ENCODE measurements at places on chromosomes 16 and 17. TPM values are rescaled to one million over a fixed set of nuclear protein-coding genes. Genes with fewer than 3 reads are reported as not detected.

Gene DCXR
- total RNA-seq = 71.0 TPM

Gene HSF5
- total RNA-seq = not detected

Gene GCSH
- total RNA-seq = 19.2 TPM

Gene OR3A2
- not detected for total RNA-seq

Gene METTL26
- 69.8 TPM for total RNA-seq

Gene CRHR1
- total RNA-seq = not detected

Gene TM4SF5
- not detected for total RNA-seq

Gene CCL15
- total RNA-seq = not detected

Gene ZNF23
- total RNA-seq = 7.6 TPM

Gene KRTAP9-2
- not detected for total RNA-seq

Gene ZNF750
- not detected for total RNA-seq

Gene NPIPA7
- 5.9 TPM for total RNA-seq

Gene CDK5R1
- 1.8 TPM for total RNA-seq

DNA sequence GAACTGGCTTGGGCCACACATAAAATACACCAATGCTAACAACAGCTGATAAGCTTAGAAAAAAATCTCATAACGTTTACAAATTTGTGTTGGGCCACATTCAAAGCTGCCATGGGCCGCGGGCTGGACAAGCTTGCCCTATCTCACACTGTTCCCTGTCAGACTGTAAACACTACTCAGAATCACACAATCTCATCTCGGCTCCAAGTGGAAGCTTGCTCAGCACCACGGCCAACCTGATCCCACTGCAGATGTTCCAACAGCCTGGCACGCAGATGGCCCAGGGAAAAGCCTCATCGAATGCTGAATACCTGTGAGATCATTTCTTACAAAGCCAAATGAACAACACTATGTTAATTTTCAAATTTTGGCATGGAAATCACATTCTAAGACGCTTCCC is 125.8 kb downstream of the ANKRD11 start:
- peak overlapping the region; percentile 69 for H3K27ac ChIP-seq
- H3K4me1 ChIP-seq = peaks cover 75% of the 10 kb centered on the region
- H3K36me3 ChIP-seq = peaks cover 4% of the 10 kb centered on the region
- DNase-seq = no peak
- H3K27me3 ChIP-seq = no peaks in the 10 kb centered on the region
- H3K4me3 ChIP-seq = no peak overlapping the region

- DNase-seq = no peak
- no peaks in the 10 kb centered on the region for H3K27me3 ChIP-seq
- no peak overlapping the region for H3K4me3 ChIP-seq
- H3K4me1 ChIP-seq = peaks cover 82% of the 10 kb centered on the region
Measured at GRCh38 chr17:83199500-83200201, 120.2 kb downstream of the METRNL start.

DNA sequence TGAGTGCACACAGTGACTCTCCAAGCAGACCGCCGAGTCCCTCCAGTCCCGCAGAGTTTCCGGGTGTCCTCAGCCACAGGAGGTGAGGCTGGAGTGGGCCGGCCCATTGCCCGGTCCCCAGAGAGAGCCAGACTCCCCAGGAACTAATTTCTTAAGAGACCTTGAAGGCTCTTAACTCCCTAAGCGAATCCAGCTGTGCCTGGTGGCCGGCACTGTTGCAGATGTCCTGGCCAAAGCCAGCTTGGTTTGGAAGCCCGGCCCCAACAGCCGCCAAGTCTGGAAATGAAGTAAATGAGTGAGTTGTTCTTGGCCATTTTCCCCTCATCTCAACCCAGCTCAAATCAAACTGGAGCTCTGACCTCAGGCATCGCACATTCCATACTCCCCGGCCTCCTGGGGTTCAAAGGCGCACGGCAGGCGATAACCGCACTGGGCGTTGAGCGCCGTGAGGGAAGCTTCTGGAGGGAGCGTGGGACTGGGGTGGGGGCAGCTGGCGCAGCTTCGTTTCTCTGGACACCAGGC is 42.0 kb downstream of the CMIP start:
- peaks cover 43% of the 10 kb centered on the region for H3K4me1 ChIP-seq
- peaks cover 4% of the 10 kb centered on the region for H3K36me3 ChIP-seq
- DNase-seq = no peak
- H3K4me3 ChIP-seq = no peak overlapping the region
- peak overlapping the region; percentile 50 for H3K27ac ChIP-seq

- H3K4me3 ChIP-seq = no peak overlapping the region
- H3K36me3 ChIP-seq = no peaks in the 10 kb centered on the region
- no peak overlapping the region for H3K27ac ChIP-seq
- H3K4me1 ChIP-seq = peaks cover 55% of the 10 kb centered on the region
Measured at GRCh38 chr17:64256913-64257807, 5.9 kb downstream of the TEX2 start.

DNA sequence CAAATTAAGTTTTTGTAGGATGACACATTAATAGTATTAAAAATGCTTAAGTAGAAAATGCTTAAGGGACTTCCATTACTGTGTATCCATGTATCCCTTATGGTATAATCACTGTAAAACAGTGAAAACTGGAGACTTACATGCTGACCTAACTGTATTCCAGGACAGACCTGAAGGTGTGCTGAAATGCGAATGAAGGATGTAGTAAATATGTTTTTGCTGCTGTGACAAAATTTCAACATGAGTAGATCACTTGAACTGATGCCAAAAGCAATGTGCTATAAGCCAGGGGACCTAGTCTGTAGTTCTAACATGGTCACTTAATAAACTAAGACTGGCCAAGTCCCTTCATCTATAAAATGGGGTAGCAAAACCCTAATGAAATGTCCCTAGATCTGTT is 142.0 kb upstream of the CORO6 start:
- H3K4me1 ChIP-seq = peaks cover 20% of the 10 kb centered on the region
- no peaks in the 10 kb centered on the region for H3K27me3 ChIP-seq
- H3K36me3 ChIP-seq = no peaks in the 10 kb centered on the region
- DNase-seq = no peak

GRCh38 chr17:63150994-63151464 is 185.0 kb downstream of the TANC2 start:
- peaks cover 50% of the 10 kb centered on the region for H3K4me1 ChIP-seq
- no peaks in the 10 kb centered on the region for H3K27me3 ChIP-seq
- no peak for DNase-seq
- peak overlapping the region; percentile 99 for H3K27ac ChIP-seq
- peak overlapping the region; percentile 74 for H3K4me3 ChIP-seq
- peaks cover under 1% of the 10 kb centered on the region for H3K36me3 ChIP-seq

DNA sequence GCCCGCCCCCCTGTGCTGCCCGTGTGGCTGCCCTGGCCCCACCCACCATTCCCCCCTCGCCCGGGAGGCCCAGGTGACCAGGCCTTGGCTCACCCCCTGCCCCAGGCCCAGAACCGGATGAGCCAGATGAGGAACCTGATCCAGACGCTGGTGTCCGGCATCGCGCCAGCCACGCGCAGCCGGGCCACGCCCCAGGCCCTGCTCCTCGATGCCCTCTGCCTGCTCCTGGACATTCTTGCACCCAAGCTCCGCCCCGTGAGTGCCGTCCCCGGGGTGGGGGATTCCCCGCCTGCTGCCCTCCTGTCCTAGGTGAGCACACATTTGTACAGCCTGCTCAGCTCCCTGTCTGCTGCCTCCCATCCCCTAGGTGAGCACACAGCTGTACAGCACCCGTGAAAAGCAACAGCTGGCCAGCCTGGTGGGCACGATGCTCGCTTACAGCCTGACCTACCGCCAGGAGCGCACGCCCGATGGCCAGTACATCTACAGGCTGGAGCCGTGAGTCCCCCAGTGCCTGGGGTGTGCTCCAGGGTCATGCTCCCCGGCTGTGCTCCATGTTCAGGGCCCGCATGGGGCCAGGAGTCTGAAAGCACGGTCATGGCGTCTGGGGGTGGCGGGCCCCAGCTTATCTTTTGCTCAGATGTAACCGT is 4.8 kb downstream of the GNG13 start:
- no peak for DNase-seq
- no peak overlapping the region for H3K4me3 ChIP-seq
- H3K27me3 ChIP-seq = no peaks in the 10 kb centered on the region
- no peaks in the 10 kb centered on the region for H3K4me1 ChIP-seq

GRCh38 chr16:87948119-87948545 is 3.1 kb upstream of the BANP start:
- peaks cover 15% of the 10 kb centered on the region for H3K4me1 ChIP-seq
- no peak for DNase-seq
- no peak overlapping the region for H3K4me3 ChIP-seq
- no peaks in the 10 kb centered on the region for H3K36me3 ChIP-seq
- H3K27ac ChIP-seq = no peak overlapping the region

DNA sequence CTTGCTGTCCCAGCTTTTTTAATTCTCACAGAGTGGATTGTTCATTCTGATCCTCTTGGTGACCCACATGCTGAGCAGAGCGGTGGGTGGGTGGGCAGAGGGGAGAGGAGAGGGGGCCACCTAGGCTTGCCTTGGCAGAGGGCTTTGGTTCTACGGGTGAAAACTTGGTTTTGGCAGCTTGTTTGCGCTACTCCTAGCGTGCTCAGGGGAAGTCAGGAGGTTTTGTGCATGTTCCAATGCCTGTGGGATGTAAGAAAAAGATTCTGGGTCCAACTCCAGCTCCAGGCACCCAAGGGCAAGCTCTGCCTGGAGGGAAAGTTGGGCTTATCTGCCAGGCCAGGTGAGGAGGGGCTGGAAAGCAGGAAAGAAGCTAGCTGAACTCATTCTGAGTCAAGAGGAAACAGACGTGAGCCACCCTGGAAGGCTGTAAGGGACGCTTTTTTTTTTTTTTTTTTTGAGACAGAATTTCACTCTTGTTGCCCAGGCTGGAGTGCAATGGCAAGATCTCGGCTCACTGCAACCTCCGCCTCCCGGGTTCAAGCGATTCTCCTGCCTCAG is 169.1 kb downstream of the WSCD1 start:
- peaks cover 4% of the 10 kb centered on the region for H3K4me1 ChIP-seq
- peak; percentile 60 for DNase-seq
- H3K36me3 ChIP-seq = no peaks in the 10 kb centered on the region
- H3K27ac ChIP-seq = no peak overlapping the region
- peaks cover 46% of the 10 kb centered on the region for H3K27me3 ChIP-seq

- H3K27ac ChIP-seq = no peak overlapping the region
- no peaks in the 10 kb centered on the region for H3K36me3 ChIP-seq
- no peak for DNase-seq
- H3K4me3 ChIP-seq = no peak overlapping the region
- H3K4me1 ChIP-seq = peaks cover 5% of the 10 kb centered on the region
Measured at GRCh38 chr17:30950669-30951399, 20.0 kb upstream of the RNF135 start.

- H3K4me1 ChIP-seq = peaks cover 9% of the 10 kb centered on the region
- H3K36me3 ChIP-seq = peaks cover 70% of the 10 kb centered on the region
- no peaks in the 10 kb centered on the region for H3K27me3 ChIP-seq
- DNase-seq = no peak
- no peak overlapping the region for H3K27ac ChIP-seq
Measured at GRCh38 chr16:27468941-27469531, 67.1 kb downstream of the IL21R start.

DNA sequence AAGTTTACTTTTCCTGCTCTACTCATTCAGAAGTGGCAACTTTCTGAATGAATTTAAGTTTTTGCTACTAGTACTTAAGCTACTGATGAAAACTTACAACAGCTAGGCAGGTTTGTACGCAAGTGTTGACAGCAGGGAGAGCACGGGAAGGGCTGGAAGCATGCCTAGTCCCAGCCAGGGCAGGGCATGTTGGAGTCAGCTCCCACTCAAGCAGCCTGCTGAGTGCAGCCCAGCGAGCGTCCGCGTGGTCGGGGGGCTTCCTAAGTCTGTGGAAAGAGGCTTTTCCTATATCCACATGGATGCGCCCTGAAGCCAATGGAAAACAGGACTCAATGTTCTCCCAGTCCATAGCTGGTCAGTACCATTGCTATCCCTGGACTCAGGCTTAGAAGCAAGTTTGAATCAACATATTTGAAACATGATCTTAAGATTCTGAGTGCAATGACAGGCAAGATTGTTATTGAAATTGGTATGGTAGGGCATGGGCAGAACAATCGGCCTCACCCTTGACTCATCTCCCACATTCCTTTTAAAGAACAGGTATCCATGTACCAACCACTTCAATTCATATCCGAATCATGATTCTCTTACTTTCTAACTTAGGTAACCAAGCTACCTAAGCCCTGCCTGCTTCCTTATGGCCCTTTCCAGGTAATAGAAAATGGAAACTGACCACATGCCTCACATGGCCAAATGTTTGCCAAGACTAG is 22.5 kb downstream of the CYB5D2 start:
- H3K4me1 ChIP-seq = peaks cover 26% of the 10 kb centered on the region
- H3K27me3 ChIP-seq = no peaks in the 10 kb centered on the region
- DNase-seq = no peak
- H3K4me3 ChIP-seq = no peak overlapping the region

- peaks cover 14% of the 10 kb centered on the region for H3K36me3 ChIP-seq
- DNase-seq = no peak
- no peak overlapping the region for H3K27ac ChIP-seq
- no peak overlapping the region for H3K4me3 ChIP-seq
- peaks cover 14% of the 10 kb centered on the region for H3K4me1 ChIP-seq
Measured at GRCh38 chr17:1737531-1738291, 5.0 kb upstream of the SERPINF2 start.

DNA sequence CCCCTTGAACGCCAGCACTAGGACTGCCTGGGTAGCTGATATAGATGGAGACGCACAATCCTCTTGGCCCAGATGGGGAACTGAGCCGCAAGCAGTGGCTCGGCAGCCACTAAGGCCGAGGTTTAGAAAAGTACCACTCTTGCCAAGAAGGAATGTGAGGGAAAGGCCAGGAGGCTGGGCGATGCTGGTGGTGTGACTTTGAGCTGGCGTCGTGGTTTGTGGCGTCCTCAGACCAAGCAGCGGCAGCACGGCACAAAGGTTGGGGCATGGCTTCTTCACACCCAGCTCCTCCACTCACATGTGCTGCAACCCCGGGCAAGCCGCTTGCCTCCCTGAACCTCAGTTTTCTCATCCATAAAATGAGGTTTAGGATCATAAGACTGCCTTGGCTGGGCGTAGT is 15.6 kb downstream of the DCAKD start:
- peaks cover 24% of the 10 kb centered on the region for H3K36me3 ChIP-seq
- H3K4me1 ChIP-seq = no peaks in the 10 kb centered on the region
- H3K27me3 ChIP-seq = no peaks in the 10 kb centered on the region
- DNase-seq = no peak
- H3K27ac ChIP-seq = no peak overlapping the region

DNA sequence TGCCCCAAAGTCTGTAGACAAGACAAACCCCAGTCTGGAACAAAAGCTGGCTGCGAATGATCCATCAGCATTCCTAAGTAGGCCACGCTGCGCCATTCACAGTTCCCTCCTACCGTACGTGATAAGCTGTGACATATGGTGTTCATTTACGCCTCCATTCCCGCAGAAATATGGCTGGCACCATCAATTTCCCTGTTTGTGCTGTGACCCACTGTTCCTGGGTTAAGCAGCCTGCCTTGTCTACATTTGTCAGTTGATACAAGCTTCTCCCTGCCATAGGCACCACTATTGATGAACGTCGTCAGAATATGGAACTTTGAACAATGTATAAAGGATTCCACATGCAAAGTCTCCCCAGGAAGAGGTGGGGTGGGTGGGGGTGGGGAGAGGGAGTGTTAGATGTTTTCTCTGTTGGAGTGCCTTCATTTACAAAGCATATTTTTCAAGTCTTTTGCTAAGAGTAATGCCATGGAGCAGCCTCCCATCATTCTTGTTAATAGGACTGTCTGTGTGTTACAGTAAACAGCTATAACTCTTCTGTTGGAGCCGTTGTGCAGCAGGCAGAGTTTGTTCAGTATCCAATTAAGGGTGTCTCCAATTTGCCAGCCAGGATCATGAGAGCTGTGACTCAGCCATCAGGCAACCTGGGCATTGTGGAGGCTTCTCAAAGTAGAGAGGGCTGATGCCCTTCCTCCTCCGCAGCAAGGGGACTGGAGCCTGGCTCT is 294.6 kb downstream of the TMEM114 start:
- H3K4me1 ChIP-seq = no peaks in the 10 kb centered on the region
- H3K27ac ChIP-seq = no peak overlapping the region
- no peak overlapping the region for H3K4me3 ChIP-seq
- DNase-seq = no peak
- no peaks in the 10 kb centered on the region for H3K27me3 ChIP-seq
- H3K36me3 ChIP-seq = no peaks in the 10 kb centered on the region

All from osteocyte (in vitro differentiated cells).